AG04450 (cell line): ENCODE measurements at places on chromosomes 7 and 10.

GRCh38 chr10:69801434-69802315 is at the start of gene COL13A1:
COL13A1 (plus strand) TSS chr10:69801906; CDS start chr10:69802424, 518 bp downstream.
- DNase-seq, result no peak

DNA sequence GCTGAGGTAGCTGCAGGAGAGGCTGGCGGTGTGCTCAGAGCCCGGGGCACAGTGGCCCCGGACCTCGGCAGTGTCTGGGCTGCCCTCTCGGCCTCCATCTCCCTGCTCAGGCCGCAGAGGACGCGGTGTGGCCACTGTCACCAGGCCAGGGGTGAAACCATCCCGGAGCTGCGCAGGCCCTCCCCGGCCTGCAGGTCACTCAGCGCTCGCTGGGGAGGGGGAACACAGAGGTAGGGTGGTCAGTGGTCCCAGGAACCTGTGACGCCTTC is 49.8 kb upstream of the DAGLB start:
- no peak for DNase-seq

- DNase-seq, result no peak
Observed at GRCh38 chr10:4170181-4170580, 385.2 kb upstream of the KLF6 start.

GRCh38 chr7:44735403-44736165 is 13.1 kb upstream of the ZMIZ2 start:
- peak; percentile 94 for DNase-seq

DNA sequence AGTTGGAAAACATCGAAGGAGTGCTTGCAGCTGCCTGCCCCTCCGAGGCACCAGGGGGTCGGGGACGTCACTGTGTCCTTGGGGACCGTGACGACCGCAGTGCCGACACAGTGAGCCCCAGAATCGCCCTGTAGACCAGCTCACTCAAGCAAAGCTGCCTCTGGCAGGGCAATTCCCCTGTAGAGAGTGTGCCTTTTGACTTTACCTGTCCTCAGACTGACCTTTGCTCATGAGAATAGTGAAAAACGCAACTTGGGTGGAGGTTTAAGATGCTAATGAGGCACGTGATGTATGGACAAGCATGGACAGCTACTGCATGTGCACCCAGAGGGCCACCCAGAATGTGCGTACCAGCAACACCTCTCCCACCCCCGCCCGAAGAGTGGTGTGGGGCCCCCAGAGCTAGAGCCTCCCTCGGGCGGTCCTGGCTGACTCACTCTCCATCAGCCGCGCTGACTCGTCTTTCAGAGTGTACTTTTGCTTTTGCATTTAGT is 271.9 kb downstream of the ADARB2 start:
- DNase-seq, result no peak

- DNase-seq, result no peak
Observed at GRCh38 chr10:42984761-42985325, 92.0 kb upstream of the RET start.

DNA sequence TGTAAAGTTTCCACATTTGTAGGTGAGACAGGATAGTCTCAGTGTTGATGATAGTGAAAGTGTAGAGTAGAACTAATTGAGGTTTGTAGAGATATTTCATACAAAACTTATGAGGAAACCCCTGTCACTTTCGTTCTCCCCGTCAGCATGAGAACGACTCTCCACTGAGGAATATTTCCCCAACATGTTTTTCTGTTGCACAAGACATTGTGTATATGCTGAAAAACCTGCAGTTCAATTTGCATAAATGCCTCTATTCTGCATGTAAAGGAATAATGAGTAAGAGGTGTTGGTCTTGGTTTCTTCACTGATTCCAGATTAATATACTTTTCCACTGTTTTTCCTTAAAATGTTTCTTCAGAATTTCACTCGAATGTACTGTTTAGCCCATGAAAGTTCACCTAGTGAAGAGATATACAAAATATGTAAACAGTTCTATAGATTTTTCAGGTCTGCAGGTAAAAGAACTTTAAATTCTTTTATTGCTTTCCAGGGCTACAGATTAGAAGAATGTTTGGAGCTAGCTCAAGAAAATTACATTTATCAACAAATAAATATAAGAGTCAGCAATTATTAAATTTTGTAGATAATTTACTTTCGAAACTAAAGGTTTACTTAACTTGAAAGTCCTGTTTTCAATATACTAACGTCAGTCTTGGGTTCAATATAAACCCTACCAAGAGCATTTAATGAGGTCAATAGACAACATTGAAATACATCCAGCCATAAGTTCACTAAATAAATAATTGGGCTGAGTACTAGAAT is 37.2 kb downstream of the HEPACAM2 start:
- no peak for DNase-seq

DNA sequence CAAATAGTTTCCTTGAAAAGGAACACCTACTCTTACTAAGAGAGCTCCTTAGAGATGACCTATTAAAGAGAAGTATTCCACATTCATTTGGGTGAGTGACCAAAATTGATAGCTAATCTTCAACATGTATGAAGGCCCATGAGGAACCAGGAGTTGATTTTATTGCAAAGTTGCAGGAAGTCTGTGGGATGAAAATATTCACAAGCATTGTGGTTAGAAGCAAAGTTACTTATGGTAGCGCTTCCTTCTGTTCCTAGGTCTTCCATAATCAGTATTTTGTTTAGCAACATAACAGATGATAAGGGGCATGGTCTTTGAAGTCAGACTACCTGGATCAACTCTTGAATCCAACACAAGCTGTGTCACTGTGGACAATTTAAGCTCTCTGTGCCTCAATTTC is 164.5 kb downstream of the DGKB start:
- DNase-seq, result no peak
